Gastrocnemius medialis (tissue), 4 donors: ENCODE measurements at places on chromosomes 5 and 9.

GRCh38 chr9:113530022-113530635 lies 66.6 kb downstream of the RGS3 start:
- DNase-seq, result no peak

- DNase-seq, result no peak
Observed at GRCh38 chr5:88815050-88815789, 67.8 kb downstream of the MEF2C start.

DNA sequence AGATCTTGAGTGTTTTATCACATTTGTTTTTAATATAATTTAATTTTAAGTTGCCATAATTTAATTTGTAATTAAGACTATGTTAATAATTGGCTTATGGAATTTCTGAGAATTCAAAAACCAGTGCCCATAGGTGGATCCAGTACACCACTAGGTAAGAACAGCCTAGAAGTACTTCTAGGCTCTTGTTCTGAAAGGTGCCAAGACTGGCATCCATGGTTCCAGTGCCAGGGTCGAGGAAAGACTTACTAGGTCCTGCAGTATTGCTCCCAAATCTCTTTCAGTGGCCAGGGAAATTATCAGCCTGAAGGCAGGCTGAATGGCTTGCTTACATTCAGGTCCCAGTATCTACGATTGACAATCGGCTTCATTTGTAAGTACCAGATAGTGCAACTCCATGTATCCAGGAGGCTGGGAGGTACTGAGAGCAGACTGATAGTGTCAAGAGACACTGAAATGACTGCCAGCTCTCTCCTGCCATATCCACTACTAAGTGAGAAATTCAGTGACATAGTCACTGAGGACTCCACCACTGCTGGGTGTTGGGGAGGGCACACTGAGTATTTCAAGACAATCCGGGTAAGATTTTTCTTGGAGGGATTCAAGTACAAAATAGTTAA lies 159.2 kb upstream of the CCDC152 start:
- no peak for DNase-seq

DNA sequence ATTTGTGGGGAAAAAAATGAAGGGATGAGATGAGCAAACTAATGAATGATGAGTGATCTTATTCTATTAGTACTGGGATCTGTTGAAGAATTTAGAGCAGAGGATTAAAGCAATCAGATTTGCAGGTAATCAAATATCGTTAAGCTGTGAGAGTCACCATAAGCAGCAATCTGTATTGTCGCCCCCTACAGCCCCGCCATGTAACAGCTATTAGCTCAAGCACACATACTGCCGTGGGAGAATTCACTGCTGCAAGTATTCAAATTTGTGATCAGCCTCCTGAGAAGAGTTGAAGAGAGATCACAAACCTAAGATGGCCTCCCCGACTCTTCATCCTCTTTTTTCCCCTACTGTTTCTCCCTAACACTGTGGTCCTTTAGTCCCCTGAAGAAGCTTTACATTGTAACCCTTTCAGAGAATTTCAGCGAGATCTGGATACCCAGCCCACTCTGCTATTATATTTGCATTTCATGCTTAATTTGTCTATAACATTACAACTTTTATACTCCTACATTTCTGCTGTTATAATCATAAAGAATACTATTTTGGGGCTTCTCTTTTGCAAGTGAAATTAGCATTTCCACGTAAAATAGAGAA lies 28.5 kb upstream of the PHF24 start:
- DNase-seq, result no peak

GRCh38 chr5:100760688-100761087 lies 142.4 kb downstream of the ST8SIA4 start:
- DNase-seq, result no peak

DNA sequence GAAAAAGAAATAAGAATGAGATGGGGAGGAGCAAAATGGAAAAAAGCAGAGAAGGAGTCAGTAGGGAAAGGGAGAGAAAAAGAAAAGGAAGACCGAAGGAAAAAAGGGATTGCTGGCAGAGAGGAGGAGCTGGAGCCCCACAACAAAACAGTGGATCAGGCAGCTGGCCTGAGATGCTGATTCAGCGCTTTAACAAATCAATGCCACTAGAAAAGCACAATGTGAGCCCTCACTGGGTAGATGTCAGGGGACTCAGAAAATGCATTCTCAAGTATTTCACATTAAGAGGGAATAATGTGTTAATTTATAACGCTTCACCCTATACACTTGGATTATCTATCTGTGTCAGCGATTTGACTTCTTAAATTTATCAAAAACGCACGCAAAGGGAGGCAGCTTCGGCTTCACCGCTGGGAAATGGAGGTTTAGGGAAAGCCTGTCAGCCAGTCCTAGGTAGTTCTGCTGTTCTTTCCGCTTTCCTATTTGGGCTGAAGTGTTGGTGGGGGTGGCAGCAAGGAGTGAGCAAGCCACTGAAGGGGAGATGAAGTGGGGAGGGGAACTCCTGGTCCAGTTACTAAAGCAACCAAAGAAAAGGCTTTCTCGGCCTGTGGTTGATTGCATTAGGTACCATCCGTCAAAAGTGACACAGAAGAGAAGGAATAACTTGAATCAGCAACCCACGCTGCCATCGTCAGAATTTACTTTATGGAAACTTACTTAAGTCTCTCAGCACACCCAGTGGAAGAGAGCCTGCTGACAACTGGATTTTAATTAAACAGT lies 161.6 kb downstream of the BNC2 start:
- DNase-seq, result no peak

GRCh38 chr5:7606840-7607465 lies 211.0 kb downstream of the ADCY2 start:
- DNase-seq, result no peak

- no peak for DNase-seq
Observed at GRCh38 chr9:136255896-136256890, 10.6 kb upstream of the QSOX2 start.

GRCh38 chr5:25027061-25027460 lies 382.3 kb upstream of the CDH10 start:
- no peak for DNase-seq

GRCh38 chr9:6590772-6591384 lies 54.7 kb downstream of the GLDC start:
- no peak for DNase-seq

DNA sequence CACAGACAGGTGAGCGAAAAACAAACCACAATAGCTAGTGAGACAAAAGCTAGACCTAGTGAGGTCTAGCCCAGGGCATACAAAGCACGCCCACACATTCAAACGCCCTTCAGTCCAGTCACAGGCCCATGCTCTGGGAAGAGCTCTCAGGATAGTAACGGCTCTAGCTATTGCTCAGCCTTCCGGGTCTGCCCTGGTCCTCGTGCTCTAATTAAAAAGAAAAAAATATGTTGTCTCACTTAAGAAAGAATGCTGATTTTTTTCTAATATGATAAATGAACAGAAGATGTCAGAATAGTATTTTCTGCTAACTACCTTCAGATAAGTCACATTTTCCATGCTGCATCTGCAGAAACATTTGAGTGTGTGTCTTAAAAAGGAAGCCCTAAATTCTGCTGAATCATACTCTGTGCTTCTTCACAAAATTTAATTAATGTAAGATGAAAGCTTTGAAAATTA lies 94.5 kb downstream of the PLPP1 start:
- no peak for DNase-seq

DNA sequence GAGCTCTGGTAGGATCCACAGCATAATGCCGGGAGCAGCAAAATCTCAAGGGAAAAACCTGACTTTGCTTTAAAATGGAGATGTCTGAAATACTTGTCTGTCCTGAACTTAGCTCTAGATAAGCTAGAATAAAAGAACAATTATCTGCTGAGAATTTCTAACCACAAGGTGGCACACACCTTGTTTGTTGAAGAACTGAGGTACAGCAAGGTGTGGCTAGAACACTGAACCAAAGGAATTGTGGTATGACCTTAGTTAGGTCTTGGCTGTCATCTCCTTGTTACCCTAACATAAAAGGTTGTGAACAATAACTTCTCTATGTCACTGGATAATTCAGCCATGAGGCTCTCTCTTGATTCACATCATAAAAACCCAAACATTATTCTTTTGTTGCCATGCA lies 72.3 kb upstream of the ANXA1 start:
- no peak for DNase-seq

DNA sequence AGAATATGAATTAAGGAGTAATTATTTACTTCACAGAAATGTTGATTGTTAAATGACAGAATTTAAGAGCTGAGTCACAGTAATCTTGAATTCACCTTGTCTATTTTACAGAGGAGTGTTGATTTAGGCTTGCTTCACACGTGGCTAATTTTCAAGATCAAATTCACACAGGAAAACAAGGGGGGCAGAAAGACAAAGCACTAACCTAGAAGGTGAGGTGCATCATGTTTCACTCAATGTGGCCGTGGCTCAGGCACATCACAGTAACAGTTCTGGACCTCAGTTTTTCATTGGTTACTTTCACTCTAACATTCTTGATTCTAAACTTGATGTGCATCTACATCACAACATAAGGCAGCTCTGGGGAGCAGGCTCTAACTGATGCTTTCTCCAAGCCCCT lies 69.6 kb upstream of the GNAQ start:
- no peak for DNase-seq

DNA sequence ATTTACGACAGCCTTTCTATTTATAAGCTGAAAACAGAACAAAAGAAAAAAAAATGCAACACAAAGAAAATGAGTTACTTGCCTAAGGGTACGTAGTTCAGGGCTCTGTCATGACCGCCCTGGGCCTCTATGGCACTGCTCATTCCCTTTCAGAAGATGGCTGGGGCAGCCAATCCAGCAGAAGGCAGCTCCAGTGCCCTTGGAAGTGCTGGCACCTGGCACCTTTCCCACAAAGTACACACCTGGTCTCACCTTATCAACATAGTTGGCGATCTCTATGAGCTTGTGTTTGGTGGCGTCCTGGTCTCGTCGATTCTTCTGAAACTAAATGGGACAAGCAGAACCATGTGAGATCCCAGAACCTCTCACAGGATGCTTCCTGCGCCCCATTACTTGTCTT lies 53.2 kb downstream of the NIPAL4 start:
- DNase-seq, result no peak
